Endothelial cell (in vitro differentiated cells): ENCODE measurements at places on chromosomes 12 and 14. TPM values are rescaled to one million over a fixed set of nuclear protein-coding genes. Genes with fewer than 3 reads are reported as not detected.

KLHDC1 gene
- total RNA-seq = 1.6 TPM

- H3K27ac ChIP-seq = no peak overlapping the region
- peaks cover 19% of the 10 kb centered on the region for H3K4me1 ChIP-seq
- peaks cover 39% of the 10 kb centered on the region for H3K36me3 ChIP-seq
- no peak overlapping the region for H3K4me3 ChIP-seq
- H3K27me3 ChIP-seq = peaks cover 3% of the 10 kb centered on the region
These were observed 88.1 kb downstream of the BCL2L14 start for GRCh38 chr12:12158858-12159257.

- H3K4me3 ChIP-seq = no peak overlapping the region
- no peak overlapping the region for H3K27ac ChIP-seq
- H3K4me1 ChIP-seq = peaks cover 17% of the 10 kb centered on the region
- DNase-seq = no peak
- H3K27me3 ChIP-seq = peaks cover 3% of the 10 kb centered on the region
These were observed 96.1 kb upstream of the IFNG-AS1 start for GRCh38 chr12:67893022-67893580.

- no peak for DNase-seq
- no peaks in the 10 kb centered on the region for H3K4me1 ChIP-seq
- no peak overlapping the region for H3K4me3 ChIP-seq
- no peaks in the 10 kb centered on the region for H3K36me3 ChIP-seq
- H3K27ac ChIP-seq = no peak overlapping the region
- H3K27me3 ChIP-seq = no peaks in the 10 kb centered on the region
These were observed 291.8 kb upstream of the G2E3 start for GRCh38 chr14:30267141-30267540.

PTHLH gene
- total RNA-seq = 4.7 TPM

GPR84 gene
- 0.41 TPM for total RNA-seq

- H3K4me3 ChIP-seq = no peak overlapping the region
- H3K4me1 ChIP-seq = peaks cover 3% of the 10 kb centered on the region
- H3K27ac ChIP-seq = no peak overlapping the region
- DNase-seq = no peak
These were observed 85.9 kb upstream of the REP15 start for GRCh38 chr12:27610374-27610773.

- H3K4me1 ChIP-seq = no peaks in the 10 kb centered on the region
- no peak overlapping the region for H3K4me3 ChIP-seq
- H3K27ac ChIP-seq = no peak overlapping the region
- DNase-seq = no peak
- peaks cover 8% of the 10 kb centered on the region for H3K36me3 ChIP-seq
These were observed 139.2 kb downstream of the KIF26A start for GRCh38 chr14:104277416-104278213.

DNA sequence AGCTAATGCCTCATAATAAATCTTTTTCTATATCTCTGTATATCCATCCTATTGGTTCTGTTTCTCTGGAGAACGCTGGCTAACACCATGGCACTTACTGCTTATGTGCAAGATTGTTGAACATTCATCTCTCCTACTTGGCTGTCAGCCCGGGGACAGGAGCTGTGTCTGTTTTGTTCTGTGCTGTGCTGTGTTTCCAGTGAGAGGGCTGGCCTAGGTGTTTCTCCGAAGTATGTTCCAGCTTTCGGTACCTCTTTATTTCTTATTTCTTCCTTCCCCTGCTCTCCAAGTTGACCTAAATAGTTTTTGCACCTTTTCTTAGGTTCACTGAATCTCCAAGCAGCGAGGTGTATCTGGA lies 18.8 kb upstream of the NR4A1 start:
- H3K27me3 ChIP-seq = peaks cover 19% of the 10 kb centered on the region
- no peak for DNase-seq
- H3K36me3 ChIP-seq = no peaks in the 10 kb centered on the region
- H3K4me1 ChIP-seq = peaks cover 20% of the 10 kb centered on the region
- H3K4me3 ChIP-seq = peak overlapping the region; percentile 77

FZD10 gene
- total RNA-seq = not detected

DNA sequence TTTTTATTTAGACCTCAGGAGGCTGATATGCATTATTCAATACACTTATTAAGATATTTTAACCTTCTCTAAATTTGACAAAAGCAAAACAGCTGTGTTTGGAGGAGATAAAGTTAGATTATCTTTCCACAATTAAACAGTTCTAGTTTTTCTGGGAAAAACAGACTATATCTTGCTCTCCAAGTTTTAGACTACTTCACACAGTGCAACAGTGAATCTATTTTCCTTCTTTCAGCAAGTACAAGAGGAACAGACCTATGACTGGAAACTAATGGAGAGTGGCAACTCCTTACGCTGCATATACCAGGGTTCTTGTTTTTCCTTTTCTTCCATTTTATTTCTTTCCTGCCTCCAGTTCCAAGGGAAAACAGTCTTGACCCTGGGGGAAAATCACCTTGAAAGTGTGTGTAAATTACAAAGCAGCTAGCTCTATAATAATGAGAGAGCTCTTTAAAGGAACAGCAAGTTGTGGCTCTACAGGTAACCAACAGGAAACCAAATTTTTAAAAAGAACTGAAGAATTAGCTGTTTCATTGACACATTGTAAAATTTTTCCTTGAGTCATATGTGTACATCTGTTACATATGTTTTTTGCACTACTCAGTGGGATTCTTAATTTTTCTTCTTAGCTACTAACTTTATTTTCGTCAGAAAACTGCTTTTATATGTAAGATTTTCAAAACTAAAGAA lies 27.4 kb downstream of the DNM1L start:
- H3K4me1 ChIP-seq = peaks cover 3% of the 10 kb centered on the region
- no peaks in the 10 kb centered on the region for H3K27me3 ChIP-seq
- peaks cover 7% of the 10 kb centered on the region for H3K36me3 ChIP-seq
- DNase-seq = no peak
- H3K27ac ChIP-seq = no peak overlapping the region
